Epithelial cell of proximal tubule (primary cell): ENCODE measurements at places on chromosomes 2 and 18. TPM values are rescaled to one million over a fixed set of nuclear protein-coding genes. Genes with fewer than 3 reads are reported as not detected.

The SOS1 gene
- 10.2 and 11.7 TPM in 2 replicates for total RNA-seq

The ALPI gene
- not detected in 2 replicates for total RNA-seq

- no peak for DNase-seq
Measured at GRCh38 chr2:237993701-237994100, 26.9 kb downstream of the UBE2F start.

DNA sequence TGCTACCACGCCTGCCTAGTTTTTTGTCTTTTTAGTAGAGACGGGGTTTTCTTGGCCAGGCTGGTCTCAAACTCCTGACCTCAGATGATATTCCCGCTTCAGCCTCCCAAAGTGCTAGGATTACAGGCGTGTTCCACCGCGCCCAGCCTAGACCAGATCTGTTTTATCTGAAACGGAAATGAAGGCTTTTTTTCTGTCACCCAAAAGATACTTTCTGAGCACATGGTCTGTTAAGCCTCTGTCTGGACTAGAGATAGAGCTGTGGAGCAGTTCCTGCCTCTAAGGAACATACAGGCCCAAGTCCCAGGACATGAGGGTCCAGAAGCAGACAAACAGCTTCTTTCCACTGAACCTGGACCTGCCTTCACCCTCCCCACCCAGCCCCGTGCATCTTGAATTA, 43.6 kb upstream of the PTMA start:
- DNase-seq, result no peak
